ENCODE measurements at places on chromosomes 2 and 18. TPM values are rescaled to one million over a fixed set of nuclear protein-coding genes. Genes with fewer than 3 reads are reported as not detected.

The RNU2-63P gene
- not detected for total RNA-seq

- DNase-seq, result peak; percentile 69
Measured at GRCh38 chr2:213246497-213247281, 37.6 kb upstream of the SPAG16 start.

The ZNF396 gene
- total RNA-seq, result not detected

The UGT1A4 gene
- 3.9 TPM for total RNA-seq

DNA sequence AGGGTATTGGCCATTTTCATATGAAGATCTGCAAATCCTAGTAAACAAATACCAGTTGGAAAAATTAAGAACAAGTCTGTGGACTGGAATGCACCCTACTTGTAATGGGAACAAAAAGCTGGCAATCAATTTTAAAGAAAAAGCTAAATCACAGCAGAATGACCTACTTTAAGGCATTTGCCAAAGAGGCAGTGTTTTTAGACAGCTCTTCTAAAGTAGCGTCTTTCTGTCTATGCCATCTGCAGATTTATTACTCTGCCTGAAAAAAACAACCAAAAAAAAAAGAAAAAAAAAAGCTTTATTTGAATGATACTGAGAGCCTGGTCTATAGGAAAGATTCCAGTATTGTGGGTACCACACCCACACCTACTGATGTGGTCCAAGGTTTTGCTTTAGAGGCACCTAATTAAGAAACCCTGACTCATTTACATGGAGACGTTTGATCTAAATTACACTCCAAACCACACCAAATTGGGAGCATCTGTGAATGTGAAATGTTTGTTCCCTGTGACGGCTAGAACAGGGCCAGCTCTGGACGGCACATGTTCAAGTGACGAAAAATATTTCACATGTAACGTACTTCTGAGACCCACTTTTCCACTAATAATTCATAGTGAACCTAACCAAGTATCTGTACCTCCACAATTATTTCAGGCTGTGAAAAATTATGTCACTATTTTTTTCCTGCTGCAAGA lies 597.1 kb downstream of the ARHGAP15 start:
- no peak for DNase-seq
